ENCODE measurements at places on chromosomes 2 and 18.

- DNase-seq: no peak
Observed at GRCh38 chr2:82172483-82172882, 1867.9 kb upstream of the LRRTM1 start.

DNA sequence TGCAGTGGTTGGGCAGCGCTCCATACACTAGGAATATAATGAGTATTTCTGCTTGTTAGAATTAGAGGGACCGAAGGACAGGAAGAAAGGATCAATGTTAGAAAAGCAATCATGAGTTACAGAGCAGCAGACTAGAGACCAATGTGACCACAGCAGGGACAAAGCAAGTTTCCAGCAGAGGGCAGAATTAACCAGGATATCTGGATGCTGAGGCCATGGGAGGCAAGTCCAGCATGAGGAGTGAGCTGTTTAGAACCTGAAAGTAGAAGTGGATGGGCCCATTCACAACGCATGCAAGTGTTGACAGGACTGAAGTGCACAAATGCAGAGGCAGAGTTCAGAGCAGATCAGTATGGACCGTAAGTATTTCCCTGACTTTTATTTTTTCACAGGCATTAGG lies 910.4 kb upstream of the GYPC start:
- no peak for DNase-seq

GRCh38 chr18:24456549-24456948 lies 3.9 kb upstream of the HRH4 start:
- DNase-seq: no peak

DNA sequence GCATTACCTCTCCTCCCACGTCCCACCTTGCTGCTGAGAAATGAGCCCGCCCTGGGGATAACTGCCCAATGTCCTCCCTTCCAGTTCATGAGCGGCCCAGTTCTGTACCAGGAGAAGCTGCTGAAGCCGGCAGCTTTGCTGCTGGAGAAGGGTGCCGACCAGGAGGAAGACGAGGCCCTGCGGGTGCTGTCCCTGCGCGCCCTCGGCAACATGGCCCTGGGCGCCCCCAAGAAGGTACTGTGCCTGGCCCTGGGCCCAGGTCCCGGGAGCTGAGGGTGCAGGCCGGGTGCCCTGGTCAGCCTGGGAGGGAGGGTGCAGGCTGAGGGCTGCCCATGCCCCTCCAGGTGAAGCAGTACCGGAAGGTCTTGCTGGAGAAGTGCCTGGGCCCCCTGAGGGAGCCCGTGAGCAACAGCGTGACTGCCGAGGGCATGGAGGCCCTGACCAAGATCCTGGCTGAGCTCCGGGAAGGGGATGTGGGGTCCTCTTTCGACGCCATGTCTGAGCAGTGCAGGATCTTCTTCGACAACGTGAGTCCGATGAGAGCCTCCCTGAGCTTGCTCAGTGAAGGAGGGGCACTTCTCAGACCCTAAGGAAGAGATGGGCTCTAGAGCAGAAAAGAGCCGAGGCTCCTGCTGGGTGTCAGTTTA lies 25.7 kb downstream of the HJURP start:
- DNase-seq: no peak

- DNase-seq: no peak
Observed at GRCh38 chr18:65897292-65897691, 146.5 kb downstream of the CDH7 start.

GRCh38 chr2:48915227-48915626 lies 159.7 kb upstream of the LHCGR start:
- DNase-seq: no peak

DNA sequence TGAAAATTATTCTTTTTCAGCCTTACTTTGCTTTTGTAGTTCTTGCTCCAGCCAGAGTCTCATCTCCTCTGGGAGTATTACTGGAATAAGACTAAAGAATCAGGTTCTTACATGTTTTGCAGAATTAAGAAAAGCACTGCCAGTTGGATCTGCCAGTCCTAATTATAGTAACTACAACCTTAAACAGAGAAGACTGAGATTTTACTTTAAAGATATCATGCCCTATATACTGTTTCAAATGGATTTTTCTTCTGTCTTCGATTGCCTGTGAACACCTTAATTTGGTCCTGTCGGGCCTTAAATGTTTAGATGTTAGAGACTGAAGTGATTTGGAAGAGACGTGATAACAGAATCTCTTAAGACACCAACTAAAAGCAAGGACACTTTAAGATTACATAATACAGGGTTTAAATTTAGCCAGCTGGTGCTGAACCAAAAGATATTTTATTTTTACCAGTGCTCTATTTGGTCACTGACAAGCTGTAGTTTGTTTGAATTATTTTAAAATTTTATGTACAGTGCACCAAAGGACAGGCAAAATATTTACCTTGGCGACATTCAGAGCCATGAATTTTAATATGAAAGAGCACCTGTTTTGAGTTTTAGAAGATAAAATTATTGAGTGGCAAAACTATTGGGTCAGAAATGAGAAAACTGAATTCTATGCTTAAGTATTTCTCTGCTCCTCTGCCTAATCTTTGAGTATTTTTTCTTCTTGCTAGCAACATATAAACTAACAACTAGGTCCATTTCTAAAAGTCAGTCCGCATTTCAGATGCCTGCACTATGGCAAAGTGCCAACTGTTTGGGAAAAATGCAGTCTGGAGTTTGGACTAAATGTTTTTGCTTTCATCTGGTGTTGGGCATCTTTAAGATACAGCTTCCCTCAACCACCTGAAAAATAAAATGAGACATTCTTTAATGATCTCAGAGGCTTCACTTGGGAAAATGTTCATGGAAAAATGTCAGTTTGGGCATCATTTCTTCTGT lies 300.0 kb downstream of the XIRP2 start:
- DNase-seq: no peak

- DNase-seq: no peak
Observed at GRCh38 chr2:200756618-200757321, 54.9 kb upstream of the BZW1 start.

GRCh38 chr2:175964195-175964594 lies 37.9 kb downstream of the LNPK start:
- DNase-seq: no peak

GRCh38 chr18:33014060-33014796 lies 241.4 kb upstream of the KLHL14 start:
- no peak for DNase-seq

- DNase-seq: no peak
Observed at GRCh38 chr2:112942654-112943002, 31.7 kb downstream of the IL37 start.

Measured in CD4-positive, alpha-beta memory T cell (primary cell).